ENCODE measurements at places on chromosomes 5 and 9.

DNA sequence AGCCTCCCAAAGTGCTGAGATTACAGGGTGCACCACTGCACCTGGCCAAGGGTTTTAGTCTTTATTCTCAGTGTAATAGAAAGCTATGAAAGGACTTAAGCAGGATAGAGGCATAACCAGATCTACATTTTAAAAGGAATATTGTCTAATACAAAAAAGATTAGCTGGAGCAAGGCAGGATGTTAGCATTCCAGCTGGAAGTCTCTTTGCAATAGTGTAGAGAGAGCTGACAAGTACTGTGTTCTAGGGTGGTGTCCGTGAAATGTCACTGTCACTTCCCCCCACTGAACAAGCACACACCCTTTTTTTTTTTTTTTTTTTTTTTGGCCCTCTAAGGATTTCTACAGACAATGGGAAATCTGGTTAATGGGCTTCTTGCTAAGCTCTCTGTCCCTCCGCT lies 24.2 kb upstream of the DEPDC1B start:
- DNase-seq: no peak

DNA sequence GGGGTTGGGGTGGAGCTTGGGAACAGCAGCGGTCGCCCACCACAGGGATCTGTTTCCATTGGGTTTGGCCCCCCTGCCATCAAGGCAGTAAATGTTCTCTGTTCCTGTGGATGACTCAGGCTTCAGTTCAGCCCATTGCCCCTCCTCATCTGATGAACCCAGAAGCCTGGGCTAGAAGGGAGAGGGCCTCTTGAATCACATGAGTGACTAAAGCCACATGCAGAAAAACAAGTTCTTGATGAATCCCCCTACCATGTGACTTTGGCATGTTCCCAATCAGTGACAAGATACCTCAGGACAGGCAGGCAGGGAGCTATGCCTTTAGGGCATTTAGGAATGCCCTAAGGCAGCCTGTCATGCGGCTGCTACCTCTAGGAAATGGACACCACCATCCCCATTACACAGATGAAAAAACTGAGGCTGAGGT lies 2.5 kb downstream of the SH3PXD2B start:
- no peak for DNase-seq

GRCh38 chr9:93346231-93347112 lies 105.0 kb upstream of the FAM120A start:
- no peak for DNase-seq

DNA sequence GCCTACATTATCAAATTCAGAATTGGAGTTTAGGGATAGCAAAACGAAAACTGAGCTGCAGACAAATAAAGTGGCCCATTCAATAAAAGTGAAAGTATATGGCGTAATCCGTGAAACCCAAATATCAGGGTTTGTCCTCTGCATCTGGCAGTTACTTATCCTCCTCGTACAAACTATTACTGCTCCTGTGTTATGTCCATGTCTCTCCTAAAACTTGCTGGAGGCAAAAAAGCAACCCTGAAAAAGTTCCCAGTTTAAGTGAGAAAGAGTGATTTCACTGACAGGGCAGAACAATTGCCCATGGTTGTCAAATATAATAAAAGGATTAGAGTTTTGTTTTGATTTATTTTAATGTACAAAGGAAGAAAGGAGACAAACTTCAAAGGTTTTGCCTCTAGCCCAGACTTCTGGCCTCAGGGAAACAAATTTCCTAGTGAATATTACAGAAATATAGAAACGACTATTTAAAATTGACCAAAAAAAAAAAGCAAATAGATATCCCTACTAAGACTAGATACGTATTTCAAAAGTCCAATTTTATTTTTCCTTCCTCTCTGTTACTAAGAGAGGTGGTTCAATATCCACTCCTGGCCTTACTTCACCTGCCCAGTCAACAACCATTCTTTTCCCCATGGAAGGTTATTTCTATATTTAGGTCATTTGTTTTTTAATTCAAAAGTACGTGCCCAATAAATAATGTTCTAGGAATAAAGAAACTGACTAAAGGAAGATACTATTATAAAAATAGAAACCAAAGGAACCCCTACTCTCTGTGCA lies 50.0 kb downstream of the NFIB start:
- no peak for DNase-seq

DNA sequence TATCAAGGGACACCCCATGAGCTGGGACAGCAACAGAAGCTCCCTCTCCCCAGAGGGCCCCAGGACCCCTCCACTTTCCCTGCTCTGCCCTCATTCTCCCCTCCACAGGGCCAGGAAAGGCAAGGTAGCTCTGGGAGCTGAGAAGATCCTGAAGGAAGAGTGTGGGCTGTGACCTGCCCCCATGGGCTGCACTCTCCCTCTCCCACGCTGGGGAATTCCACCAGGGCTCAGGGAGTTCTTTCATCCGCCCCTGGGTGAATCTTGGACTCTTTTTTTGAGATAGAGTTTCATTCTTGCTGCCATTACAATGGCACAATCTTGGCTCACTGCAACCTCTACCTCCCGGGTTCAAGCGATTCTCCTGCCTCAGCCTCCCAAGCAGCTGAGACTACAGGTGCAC lies 73.8 kb downstream of the C9orf50 start:
- DNase-seq: no peak

GRCh38 chr9:15069106-15069505 lies 158.9 kb upstream of the FREM1 start:
- no peak for DNase-seq

DNA sequence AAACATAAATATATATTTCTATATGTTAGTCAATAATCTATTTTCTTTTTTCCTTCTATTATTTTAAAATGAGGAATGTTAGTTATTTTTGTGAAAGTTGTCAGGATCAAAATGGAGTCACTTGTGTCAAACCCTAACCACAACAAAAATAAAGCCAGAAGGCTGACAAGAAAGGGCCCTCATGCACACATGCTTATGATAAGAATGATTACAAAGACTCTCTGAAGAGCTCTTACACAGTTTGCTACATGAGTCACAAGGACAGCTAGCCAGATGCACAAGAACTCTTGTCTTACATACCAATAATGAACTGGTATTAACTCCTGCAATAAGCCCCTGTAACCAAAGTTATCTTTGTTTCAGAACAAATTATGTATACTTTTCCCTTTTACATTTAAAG lies 64.7 kb downstream of the GGTA1 start:
- DNase-seq: no peak

DNA sequence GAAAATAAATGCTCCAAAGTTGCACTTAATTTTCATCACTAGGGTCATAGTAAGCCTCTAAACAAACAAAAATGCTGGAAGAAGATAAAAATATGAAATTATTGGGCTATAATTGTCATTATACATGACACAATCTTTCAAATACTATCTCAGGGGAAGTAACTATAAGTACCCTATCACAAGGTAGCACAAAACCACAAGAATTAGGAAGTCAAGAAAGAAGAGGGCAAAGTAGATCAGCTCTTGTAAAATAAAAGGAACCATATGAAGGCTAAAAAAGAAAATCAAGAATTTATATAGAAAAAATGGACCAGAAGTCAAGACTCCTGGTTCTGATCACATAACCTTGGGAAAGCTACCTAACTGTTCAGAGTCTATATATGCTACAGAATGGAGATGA lies 48.1 kb downstream of the DIAPH1 start:
- DNase-seq: no peak

GRCh38 chr9:111917201-111917600 lies 20.6 kb downstream of the UGCG start:
- no peak for DNase-seq

DNA sequence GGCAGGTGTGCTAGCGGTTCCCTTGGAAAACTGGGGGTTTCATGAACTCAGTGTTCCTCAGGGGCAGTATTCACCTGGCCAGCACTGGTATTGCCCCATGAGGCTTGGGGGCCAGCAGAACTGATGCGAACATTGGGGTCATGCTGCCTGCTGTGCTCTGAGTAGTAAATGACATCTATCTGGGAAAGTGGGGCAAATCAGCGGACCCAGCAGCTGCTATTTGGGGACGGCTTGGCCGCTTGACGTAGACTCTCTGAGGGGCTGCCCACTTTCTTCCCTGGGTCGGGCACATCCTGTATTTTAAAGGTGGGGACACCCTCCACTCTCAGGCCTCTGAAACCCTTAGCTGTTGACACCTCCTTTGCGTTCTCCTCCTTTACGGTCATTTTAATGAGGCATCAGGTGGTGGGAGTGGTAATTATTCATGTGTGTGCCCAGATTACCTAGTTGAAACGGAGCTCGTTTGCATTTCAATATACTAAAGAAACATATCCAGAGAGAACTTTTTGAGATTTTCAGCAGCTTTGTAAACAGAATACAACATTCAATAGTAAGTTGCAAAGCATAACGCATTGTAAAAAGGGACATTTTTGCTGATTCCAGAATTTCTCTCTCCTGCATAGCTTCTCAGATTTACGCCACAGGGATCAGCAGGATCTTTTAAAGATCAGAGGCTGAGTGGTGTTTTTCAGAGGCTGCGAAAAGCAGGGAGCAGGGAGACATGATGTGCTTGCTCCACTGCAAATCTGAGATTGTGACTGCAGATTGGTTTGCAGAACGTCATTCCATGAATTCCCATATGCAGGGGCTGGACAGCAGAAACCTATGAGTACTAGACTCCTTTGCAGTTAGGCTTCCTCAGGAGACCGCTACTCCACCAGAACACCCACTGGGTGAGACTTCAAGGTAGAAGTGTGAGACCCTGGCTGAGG lies 56.8 kb upstream of the ZFR start:
- no peak for DNase-seq

GRCh38 chr5:169710675-169711074 lies 73.6 kb downstream of the DOCK2 start:
- DNase-seq: no peak

GRCh38 chr5:181190711-181191525 lies 14.1 kb downstream of the TRIM7 start:
- no peak for DNase-seq

- no peak for DNase-seq
These were observed 24.7 kb upstream of the NR3C1 start for GRCh38 chr5:143428155-143428554.

DNA sequence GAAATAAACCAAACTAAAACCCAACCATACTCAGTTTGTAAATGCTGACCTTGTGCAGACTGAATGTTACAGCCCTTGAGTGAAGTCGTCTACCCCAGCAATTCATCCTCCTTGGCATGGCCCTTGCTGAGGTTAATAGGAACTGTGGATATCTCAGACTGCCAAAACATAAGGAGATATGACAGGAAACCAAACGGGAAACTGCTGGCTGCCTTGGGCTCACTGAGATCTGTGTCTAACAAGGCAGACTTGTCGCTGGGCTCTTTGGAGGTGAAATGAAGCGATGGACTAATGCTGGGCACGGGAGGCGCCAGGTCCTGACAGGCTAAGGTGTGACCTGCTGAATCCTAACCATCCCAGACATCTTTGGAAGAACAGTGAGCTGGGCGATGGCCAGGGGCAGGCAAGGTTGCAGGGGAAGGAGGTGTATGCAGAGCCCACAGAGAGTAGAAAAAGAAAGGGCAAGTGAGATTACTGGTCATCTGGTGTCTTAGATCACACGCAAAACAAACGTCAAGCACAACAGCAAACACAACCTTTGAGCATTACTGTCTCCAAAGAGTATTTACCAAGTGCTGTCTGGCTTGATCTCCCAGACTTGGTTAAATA lies 44.6 kb upstream of the ALDH1A1 start:
- no peak for DNase-seq

GRCh38 chr5:157735991-157736390 lies 4.8 kb downstream of the THG1L start:
- no peak for DNase-seq

DNA sequence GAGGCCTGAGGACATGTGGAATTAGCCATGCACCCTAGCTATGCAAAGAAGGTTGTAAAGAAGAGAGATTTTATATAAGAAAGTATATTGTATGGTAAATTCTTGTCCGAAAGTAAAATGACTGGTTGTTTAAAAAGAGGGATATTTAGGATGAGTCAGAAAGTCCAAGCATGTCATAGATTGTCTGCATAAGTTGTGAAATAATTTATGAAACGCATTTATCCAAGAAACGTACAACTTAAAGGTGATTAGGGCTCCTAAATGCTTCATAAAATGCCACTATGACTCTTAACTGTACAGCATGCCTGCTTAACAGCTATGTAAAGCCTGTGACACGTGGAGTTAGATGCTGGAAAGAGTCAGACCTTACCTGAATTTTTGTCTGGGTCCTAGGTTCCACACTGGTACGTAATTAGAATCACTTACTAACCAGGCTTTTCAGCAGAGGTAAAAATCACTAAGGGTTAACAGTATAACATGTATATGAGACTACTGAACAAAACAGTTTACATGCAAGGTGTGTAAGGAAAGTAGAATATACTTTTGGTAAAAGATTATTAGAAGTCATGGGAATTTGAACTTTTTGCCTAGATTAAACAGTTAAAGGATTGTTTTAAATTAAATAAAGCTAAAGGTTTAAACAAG lies 37.0 kb upstream of the ARL15 start:
- DNase-seq: no peak

DNA sequence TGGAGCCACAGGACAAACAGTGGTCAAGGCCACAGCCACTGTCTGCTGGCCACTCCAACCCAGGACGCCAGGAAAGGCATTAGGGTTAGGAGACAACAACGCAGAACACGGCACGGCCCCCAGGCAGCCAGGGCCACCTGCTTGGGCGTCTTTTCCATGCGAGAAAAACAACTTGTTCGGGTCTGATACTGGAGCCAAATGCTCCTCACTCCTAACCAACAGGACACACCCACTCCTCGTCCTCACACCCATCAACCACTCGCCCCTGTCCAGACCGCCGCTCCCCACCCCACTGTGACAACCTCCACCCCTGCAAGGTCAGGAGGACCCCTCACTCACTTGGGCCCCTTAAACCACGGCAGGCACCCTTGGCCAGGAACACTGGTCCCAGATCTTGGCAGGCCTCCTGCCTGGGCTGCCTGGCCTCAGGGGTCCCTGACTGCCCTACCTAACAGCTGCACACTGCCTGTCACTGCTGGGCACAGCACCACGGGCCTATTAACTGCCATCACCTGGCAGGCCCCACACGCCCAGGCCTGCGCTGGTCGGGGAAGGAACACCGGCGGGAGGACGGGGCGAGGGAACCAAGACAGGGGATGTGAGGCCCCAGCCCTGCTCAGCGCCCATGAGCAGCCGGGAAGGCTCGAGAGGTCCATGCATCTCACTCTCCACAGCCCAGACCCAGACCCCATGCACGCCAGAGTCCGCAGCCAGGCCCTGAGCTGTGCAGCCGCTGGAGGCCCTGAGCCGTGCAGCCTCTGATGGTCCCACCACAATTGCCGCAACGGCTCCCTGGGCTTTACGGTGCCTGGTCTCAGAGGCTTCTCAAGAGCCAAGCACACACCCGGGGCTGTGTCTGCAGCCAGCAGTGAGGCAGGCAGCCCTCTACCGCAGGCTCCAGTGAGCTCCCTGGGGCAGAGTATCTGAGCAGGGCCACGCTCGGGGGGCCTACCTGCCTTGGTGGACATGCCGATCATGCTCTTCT lies 13.8 kb downstream of the CLPTM1L start:
- DNase-seq: no peak

GRCh38 chr9:108489567-108489966 lies 366.2 kb downstream of the ACTL7B start:
- DNase-seq: no peak
